Retinal pigment epithelial cell (primary cell): ENCODE measurements at places on chromosomes 11 and 22.
A peak's percentile ranks its signal among the peaks of the same experiment; 100 is the strongest.

DNA sequence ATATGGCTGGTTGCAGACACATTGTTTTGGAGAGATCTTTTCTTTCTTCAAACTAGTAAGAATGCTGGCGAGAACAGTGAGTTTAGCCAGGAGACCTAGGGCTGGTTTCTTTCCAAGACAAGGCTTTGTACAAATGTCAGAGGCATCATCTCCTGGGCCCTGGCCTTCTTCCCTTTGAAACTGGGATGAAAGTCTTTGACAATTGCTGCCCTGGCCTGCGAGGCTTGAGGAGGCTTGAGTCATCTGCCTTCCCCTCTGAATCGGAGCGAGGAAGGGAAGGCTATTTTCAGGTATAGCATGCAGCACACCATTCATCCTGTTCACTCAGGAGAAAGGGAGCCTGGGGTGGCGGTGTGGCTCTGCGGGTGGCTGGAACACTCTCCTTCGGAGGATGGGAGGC is 21.5 kb upstream of the PARVG start:
- no peak for DNase-seq

DNA sequence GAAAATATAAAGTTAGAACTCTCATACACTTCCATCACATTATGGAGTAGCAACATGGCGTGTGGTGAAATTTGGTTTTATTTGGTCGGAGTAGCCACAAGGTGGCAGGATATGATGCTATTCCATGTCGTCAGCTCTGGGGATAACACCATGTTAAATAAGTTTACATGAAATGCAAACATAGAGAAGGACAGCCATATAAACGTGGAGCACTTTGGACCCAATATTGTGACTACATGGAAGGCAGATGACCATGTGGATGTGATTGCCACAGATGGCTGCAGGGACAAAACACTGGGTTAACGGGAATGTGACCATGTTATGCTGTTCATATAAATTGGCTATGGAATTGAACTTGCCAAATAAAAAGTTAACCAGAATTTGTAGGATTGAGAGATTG is 21.0 kb downstream of the OR5M11 start:
- no peak for DNase-seq

DNA sequence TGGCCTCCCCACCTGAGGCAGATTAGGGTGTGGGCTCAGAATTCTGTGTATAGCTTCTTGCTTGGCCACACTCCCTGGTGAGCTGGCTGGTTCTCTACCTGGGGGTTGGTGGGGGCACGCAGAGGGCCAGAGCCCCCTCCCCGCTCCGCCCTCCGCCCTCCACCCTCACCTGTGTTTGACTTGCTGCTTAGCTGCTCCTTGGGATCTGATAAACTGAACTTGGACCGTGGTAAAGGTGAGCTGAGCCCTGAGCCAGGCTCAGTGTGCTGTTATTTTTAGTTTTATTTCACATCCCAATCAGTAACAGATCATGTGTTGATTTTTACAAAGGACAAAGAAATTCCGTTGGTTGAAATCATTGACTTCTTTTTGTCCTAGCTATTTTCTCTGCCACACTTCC is 2.0 kb downstream of the OVOL1 start:
- DNase-seq = no peak

DNA sequence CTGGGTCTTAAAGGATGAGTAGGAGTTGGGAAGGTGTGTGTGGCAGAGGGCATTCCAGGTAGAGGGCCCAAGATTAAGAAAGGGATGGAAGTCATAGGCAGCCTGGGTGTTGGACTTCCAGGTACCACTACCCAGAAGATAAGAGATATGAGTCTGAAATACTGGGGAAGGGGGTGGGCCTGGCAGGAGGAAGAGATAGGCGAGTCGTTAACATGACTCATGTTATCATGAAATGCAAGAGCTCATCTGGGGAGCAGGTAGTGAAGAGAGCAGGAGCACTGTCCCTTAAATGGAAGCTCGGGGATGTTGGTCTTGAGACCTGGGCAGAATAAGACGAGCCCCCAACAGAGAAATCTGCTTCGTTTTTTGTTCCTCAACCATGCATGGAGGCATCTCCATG is 10.2 kb downstream of the ZC3H7B start:
- DNase-seq = no peak

GRCh38 chr11:121898903-121899302 is 217.1 kb downstream of the BLID start:
- DNase-seq = no peak

GRCh38 chr11:57752954-57753353 is 1.3 kb upstream of the BTBD18 start:
- no peak for DNase-seq

DNA sequence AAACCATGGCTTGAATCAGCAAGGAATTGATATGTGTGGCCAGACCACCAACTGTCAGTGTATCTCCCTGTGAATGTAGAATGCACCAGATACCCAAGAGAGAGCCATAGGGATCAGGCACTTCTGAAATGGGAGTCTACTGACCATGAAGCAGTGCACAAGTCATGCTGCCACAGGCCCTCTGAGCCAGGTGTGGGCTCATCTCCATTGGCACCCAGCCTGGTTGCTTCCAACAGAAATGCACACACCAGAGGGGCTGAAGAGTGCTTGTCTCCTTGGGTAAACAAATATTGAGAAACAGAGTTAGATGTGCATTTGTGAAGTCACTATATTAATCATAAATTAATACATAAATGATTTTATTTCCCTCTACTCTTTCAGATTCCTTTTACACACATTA is 28.4 kb upstream of the PANX1 start:
- DNase-seq = no peak

DNA sequence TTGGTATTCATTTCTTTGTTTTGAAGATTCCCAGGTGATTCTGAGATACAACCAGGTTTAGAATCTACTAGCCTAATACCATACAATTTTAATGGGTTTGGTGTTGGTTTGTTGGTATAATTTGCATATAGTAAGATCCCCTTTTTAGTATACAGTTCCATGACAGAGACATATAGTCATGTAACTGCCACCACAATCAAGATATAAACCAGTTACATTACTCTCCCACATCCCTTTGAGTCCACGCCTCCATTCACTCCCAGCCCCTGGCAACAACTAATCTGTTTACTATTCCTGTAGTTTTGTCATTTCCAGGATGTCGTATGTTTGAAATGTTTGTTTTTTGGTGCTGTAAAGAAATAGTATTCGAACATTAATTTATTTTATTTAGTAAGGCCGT is 4.3 kb downstream of the ASRGL1 start:
- DNase-seq = no peak

- DNase-seq = no peak
Measured at GRCh38 chr11:19892876-19893275, 180.2 kb downstream of the NAV2 start.

DNA sequence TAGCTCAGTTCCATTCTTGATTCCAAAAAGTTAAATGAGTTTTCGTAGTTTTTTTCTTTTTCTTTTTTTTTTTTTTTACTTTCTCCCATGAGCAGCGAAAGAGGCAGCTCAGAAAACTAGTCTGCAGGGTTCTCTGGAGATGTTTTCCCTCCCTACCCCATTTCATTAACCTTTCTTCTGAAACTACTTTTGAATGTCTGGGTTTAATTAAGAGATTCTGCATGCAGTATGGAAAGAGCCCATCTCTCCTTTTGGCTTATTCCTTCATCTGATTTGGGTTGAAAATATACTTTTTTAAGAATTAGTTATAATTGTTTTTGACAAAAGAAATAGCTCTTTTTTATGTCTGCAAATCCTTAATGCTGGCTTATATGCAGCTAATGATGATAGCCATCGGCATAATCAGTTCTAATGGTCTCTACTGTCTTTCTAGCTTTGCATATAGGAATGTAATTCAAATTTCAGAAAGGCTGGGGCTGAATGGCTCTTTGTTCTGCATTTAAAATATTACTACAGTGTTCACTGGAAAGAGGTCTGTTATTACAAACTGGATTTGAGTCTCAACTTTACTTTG is 265.3 kb downstream of the FAT3 start:
- DNase-seq = no peak

DNA sequence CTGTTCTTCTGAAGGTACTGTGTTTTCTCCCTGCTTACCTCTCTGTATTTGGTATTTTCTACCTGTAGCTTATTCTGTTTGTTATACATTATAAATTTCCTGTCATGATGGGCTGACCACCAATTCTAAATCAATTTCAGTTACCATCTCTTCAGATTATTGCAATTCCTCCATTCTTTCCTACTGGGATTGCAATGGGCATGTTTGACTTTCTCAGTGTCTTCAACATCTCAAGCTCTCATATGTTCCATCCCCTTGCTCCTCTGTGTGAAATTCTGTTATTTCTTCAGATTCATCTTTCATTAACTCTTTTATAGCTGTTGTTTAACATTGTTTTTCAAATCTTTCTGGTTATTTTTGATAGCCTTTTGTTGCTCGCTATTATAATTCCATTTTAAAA is 15.5 kb upstream of the C22orf39 start:
- no peak for DNase-seq

GRCh38 chr11:65662247-65662798 is 393 bp downstream of the RELA start:
- no peak for DNase-seq

DNA sequence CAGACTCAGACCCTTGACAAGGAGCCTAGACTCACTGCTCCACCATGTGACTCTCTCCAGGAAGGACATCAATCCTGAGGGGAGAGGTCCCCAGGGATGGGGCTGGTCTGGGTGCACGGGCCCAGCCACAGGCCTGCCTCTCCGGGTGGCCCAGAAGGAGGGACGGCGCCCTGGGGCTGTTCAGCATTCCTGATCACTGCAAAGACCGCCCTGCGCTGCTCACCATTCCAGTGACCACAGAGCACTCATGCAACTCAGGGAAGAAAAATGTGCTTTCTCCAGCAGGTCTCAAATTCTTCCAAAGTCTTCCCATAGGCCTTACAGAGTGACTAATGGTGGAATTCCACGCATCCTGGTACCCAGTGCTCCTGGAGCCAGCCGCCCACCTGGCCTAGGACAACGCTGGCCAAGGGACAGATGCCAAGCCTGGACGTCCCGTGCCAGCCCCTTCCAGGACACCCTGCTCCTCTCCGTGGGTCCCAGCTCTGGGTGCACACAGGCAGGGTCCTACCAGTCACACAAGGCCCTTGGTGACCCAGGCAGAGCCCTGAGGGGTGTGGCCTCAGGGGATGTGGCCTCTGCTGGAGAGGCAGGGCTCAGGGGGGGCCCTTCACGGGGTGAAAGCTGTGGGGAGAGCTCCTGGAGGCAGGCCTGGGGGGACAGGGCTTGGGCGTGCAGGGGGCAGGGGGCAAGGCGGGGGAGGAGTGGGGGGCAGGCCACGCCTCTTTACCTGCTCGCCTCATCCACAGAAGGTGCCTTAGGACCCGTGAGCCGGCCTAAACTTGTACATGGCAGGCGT is 178.8 kb downstream of the IGLL1 start:
- peak; percentile 67 for DNase-seq

GRCh38 chr11:55967914-55968313 is 1.8 kb downstream of the OR10AG1 start:
- no peak for DNase-seq

DNA sequence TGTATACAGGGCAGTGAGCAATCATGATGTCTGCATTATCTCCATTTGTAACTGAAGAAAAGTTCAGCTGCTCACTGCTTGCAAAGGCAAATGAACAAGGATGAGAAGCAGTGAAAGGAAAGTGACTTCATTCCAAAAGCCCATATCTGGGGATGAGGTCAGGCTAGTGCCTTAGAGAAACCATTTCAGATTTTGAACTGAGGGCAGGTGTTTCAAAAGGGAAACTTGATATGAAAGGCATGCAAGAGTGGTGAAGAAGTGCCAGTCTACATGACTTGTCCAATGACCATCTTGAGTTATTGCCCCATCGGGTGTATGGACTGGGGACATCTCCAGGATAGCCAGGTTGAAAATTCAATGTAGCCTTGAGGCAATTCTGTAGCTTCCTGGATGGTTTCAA is 7.3 kb upstream of the APOL4 start:
- no peak for DNase-seq

- DNase-seq = no peak
Measured at GRCh38 chr11:45725121-45725520, 59.7 kb upstream of the CHST1 start.

DNA sequence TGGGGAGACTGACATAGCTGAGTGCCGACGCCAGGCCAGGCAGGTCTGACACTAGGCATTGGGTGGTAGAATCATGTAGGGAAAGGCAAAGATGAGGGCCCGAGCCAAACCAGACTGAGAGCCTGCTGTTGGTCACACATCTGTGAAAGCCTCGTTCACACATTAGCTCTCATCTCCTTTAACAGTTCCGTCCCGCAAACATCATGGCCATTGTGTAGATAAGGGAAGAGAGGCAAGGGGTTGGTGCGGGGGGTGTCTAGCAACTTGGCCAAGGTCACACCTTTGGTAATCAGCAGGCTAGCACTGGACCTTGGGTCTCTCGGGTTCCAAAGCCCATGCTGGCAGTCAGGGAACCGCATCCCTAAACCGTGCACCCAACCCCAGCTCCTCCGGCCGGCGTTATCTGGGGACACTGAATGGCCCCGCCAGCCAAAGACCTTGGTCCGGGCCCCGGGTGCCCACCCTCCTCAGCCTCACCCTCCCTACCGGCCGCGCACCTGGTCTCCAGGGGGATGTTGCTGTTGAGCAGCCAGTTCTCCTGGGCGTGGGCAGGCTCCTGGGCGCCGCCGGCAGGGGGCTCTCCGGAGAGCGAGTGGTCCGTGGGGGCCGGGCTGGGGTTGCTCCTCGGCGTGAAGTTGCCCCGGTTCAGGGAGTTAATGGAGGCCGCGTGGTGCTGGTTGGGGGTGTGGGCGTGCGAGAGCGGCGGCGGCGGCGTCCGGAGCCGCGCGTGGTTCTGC is 328.3 kb upstream of the NARS2 start:
- no peak for DNase-seq

GRCh38 chr11:5929571-5930368 is 12.3 kb upstream of the OR56A3 start:
- DNase-seq = no peak

- DNase-seq = peak; percentile 96
Measured at GRCh38 chr11:8709002-8709672, 26.5 kb downstream of the RPL27A start.

DNA sequence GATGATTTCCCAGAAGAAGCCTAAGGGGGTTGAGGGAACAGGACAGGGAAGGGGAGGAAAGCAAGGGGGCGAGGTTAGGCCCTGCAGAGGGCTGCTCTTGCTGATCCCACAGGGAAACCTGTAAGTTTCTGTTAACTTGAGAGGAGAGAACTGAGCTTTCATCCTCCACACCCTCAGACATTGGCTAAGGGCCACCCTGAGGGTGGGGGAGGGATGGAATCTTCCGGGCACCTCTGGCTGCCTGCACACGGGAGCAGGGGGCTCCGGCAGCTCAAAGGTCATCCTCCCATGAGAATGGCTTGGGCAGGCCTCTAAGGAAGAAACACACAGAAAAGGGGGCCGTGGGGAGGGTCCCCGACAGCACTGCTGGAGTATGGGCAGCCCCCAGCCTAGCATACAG is 108.1 kb downstream of the TSPAN18 start:
- DNase-seq = no peak

- DNase-seq = no peak
Measured at GRCh38 chr22:24982301-24983056, 30.0 kb downstream of the KIAA1671 start.
